Esophagus squamous epithelium (tissue), 5 donors: ENCODE measurements at places on chromosomes 4 and X. TPM values are rescaled to one million over a fixed set of nuclear protein-coding genes. Genes with fewer than 3 reads are reported as not detected.

DNA sequence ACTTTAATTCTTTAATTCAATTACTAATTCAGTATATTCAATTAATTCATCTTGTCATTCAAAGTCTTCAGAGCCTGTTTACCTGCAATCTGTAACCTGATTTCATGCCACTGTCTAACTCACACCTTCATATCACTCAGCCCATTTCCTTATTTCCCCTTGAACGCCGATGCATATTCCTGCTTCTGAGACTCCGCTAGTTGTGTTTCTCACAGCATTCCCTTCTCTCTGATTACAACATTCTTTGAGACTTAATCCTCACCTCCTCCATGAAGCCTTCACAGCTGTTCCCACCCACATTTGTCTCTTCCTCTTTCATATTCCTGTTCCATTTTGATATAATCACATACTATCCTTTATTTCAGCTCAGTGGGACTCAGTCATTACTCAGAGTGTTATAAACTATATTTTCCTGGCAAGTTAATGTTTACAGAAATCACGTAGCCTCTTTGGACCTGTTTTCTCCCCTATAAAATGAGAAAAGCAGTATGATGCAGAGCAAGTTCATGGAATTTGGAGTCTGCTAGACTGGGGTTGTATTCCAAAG lies 69.0 kb downstream of the MAP9 start:
- no peak overlapping the region for H3K27ac ChIP-seq
- no peaks in the 10 kb centered on the region for H3K27me3 ChIP-seq
- H3K4me1 ChIP-seq = no peaks in the 10 kb centered on the region
- no peaks in the 10 kb centered on the region for H3K36me3 ChIP-seq
- DNase-seq = no peak
- H3K4me3 ChIP-seq = no peak overlapping the region

DNA sequence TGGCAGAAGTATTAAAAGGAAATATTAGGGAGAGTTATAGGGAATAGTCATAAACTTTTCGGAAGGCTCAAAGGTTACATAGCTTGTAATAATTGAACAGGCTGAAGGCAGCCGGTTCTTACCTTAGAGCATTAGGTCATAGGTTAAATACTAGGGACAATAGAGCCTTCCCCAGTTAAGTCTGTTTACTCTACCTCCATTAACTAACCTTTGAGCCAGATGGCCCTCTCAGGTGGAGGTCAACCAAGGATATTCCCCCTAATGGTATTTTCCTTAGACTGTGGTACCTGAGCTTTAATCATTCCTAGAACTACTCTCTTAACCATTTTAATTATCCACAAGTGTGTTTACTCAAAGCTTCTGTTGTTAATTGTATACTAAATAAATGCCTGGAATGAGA lies 920.9 kb upstream of the PABPC4L start:
- no peak overlapping the region for H3K27ac ChIP-seq
- no peaks in the 10 kb centered on the region for H3K27me3 ChIP-seq
- H3K4me1 ChIP-seq = no peaks in the 10 kb centered on the region
- no peak for DNase-seq
- H3K36me3 ChIP-seq = no peaks in the 10 kb centered on the region

GRCh38 chr4:102399021-102399420 lies 53.7 kb upstream of the SLC39A8 start:
- no peak overlapping the region for H3K4me3 ChIP-seq
- DNase-seq = no peak
- H3K27me3 ChIP-seq = peaks cover 4% of the 10 kb centered on the region
- no peaks in the 10 kb centered on the region for H3K4me1 ChIP-seq
- no peaks in the 10 kb centered on the region for H3K36me3 ChIP-seq

GRCh38 chr4:184441461-184442313 lies 32.7 kb downstream of the IRF2 start:
- DNase-seq = no peak
- no peaks in the 10 kb centered on the region for H3K36me3 ChIP-seq
- peaks cover 27% of the 10 kb centered on the region for H3K4me1 ChIP-seq
- no peak overlapping the region for H3K4me3 ChIP-seq

DNA sequence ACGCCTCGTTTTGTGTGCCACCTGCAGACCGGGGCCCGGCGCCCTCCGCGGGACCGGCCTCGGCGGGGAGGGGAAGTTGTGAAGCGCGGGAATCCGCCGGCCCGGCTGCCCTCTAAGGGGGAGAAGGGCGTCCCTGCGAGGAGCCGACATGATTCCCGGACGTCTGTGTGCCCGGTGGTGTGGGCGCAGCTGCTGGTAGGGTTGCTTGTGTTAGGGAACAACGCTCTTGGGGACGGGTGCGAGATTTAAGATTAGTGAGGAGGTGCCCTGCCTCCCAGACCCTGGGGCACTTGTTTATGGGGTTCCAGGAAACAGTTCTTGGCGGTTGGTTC lies 627 bp downstream of the CDKN2AIP start:
- peaks cover 72% of the 10 kb centered on the region for H3K4me1 ChIP-seq
- H3K27me3 ChIP-seq = no peaks in the 10 kb centered on the region
- peak overlapping the region; percentile 98 for H3K4me3 ChIP-seq

DNA sequence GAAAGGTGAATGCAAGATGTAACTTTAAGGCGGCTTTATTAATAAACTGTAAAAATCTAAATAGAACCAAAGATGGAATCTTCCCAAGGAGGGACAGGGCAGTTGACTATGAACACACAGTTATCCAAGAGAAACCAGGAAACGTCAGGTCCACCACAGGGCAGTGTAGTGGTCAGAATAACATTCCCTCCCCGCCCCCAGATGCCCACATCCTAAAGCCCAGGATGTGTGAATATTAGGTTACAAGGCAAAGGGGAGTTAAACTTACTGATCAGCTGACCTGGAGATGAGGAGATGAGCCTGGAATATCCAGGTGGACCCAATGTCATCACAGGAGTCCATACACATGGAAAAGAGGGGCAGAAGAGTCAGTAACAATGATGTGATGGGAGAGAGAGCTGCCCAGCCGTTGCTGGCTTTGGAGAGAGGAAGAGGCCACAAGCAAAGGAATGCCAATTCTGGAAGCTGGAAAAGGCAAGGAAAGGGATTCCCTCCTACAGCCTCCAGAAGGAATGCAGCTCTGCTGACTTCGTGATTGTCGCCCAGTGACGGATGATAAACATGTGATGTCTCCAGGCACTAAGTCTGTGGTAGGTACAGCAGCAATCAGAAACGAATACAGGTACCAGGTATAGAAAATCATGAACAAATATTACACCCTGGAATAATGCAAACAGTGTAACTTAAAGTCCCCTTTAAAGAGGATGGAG lies 5.2 kb downstream of the SH3KBP1 start:
- H3K4me1 ChIP-seq = no peaks in the 10 kb centered on the region
- DNase-seq = no peak
- no peak overlapping the region for H3K27ac ChIP-seq

DNA sequence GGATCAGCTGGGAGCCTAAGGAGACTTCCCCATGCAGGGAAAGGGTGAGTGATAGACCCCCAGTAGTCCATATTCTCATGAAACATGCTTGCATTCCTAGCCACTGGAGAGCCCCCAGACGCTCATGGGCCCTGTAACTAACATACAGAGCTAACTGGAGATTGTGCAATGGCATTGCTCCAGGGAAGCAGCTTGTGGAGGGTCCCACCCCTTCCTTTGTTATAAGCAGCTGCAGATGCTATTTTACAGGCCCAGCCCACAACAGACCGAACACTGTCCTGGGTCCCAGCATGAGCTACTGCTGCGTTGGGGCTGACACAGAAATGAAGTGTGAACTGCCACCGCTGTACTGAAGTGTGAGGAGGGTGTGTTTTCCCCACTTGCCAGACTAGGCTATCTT lies 1465.7 kb upstream of the DIAPH2 start:
- no peaks in the 10 kb centered on the region for H3K27me3 ChIP-seq
- H3K4me1 ChIP-seq = no peaks in the 10 kb centered on the region
- no peaks in the 10 kb centered on the region for H3K36me3 ChIP-seq
- DNase-seq = no peak

P2RY4 gene
- not detected for total RNA-seq
